ENCODE measurements at places on chromosomes 1 and 21.

GRCh38 chr1:169271098-169271497 is 96.5 kb downstream of the NME7 start:
- no peak for DNase-seq

DNA sequence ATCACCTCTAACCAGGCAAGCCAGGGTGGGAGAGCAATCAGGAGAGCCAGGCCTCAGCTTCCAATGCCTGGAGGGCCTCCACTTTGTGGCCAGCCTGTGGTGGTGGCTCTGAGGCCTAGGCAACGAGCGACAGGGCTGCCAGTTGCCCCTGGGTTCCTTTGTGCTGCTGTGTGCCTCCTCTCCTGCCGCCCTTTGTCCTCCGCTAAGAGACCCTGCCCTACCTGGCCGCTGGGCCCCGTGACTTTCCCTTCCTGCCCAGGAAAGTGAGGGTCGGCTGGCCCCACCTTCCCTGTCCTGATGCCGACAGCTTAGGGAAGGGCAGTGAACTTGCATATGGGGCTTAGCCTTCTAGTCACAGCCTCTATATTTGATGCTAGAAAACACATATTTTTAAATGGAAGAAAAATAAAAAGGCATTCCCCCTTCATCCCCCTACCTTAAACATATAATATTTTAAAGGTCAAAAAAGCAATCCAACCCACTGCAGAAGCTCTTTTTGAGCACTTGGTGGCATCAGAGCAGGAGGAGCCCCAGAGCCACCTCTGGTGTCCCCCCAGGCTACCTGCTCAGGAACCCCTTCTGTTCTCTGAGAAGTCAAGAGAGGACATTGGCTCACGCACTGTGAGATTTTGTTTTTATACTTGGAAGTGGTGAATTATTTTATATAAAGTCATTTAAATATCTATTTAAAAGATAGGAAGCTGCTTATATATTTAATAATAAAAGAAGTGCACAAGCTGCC is 19.8 kb downstream of the CSF1 start:
- DNase-seq: no peak

- no peak for DNase-seq
Measured at GRCh38 chr1:76210160-76210559, 135.6 kb downstream of the ST6GALNAC3 start.

DNA sequence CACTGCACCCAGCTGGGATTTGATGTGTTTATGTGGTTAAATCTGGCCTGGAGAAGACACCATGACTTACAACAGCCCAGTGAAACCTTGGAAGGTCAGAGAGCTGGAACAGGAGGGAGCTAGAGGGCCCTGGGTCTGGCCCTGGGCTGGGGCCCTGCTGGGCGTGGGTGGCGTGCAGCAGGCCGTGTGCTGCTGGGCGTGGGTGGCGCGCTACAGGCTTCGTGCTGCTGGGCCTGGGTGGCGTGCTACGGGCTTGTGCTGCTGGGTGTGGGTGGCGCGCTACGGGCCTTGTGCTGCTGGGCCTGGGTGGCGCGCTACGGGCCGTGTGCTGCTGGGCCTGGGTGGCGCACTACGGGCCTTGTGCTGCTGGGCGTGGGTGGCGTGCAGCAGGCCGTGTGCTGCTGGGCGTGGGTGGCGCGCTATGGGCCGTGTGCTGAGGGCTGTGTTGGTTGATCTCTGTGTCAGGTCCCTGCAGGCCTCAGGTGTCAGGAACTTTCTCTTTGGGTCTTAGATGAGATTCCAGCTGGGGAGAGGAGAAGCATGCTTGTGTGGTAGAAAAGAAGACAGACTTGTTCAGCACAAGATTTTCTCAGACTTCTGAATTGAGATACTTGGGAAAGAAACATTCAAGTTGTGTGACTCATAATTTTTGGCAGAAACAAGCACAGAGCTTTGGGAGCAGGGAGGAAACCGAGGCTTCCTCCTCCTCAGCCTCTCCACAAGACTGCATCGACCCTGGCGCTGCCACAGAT is 66.0 kb downstream of the COL18A1 start:
- DNase-seq: peak; percentile 41
